Transverse colon (tissue), 4 donors: ENCODE measurements at places on chromosomes 1 and 21.

DNA sequence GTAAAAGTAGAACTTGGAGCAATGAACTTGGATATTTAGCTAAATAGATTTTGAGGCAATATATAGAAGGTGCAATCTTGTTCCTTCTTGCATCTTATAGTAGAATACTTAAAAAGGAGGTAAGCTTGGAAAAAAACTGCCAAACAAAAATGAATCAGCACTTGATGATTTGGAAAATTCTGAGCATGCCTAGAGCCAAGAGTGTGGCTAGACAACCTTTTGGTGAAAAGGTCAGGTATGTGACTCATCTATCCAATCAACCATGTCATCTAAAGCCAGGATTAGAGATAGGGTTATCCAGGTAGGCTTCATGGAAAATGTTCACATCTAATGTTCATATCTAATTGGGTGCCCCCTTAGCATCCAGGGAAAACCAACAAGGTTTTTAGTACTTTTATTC, 515.0 kb downstream of the COL11A1 start:
- DNase-seq, result no peak

DNA sequence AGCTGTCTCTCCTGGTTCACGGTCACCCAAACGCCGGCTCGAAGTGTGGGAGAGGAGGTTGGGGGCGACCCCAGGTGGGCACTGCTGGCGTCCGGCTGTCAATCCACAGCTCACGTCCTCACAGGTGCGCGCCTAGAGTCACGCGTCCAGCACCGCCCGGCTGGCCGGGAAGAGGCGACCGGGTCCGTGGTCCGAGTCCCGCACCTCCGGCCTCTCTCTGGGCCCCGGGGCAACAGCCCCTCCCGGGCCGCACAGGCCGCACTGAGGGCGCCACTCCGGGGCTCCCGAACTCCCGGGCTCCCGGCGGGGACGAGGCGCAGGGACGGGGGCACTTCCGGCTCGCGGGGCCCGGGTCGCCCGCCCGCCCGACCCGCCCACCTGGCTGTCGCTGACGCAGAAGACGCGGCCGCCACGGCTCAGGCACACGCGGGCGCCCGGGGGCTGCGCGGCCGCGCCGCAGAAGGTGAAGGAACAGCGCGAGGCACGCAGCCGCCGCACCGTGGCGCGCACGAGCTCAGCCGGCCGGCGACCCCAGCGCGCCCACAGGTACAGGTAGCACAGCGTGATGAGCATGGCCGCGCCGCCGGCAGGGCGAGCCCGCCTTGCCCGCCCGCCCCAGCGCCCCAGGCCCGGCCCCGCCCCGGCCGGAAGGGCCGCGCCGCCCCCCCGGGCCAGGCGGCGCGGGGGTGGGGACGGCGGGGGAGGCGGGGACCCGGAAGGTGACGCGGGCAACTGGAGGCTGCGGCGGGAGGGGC, at the start of gene HLCS:
Gene HLCS, minus strand, starts transcription at position 604 of the 755 bp plus-strand sequence. Its CDS starts 31 bp downstream, at position 573.
- DNase-seq, result peak; percentile 85

DNA sequence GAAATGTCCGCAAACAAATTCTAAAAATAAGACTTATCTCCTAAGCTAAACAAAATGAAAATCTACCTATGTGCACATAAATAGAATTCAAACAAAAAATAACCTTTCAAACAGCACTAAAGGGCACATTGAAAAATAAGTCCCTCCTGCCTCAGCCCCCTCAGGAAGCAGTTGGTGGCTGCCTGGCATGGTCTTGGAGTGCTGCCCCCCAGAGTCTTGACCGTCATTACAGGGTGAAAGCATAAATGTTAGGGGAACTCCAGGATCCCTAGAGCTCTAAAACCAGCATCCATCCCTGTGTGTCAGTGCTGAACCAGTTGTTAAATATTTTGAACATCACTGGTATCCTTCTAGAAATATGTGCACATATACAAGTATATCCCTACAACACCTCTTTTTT, 6.5 kb upstream of the NPL start:
- no peak for DNase-seq

DNA sequence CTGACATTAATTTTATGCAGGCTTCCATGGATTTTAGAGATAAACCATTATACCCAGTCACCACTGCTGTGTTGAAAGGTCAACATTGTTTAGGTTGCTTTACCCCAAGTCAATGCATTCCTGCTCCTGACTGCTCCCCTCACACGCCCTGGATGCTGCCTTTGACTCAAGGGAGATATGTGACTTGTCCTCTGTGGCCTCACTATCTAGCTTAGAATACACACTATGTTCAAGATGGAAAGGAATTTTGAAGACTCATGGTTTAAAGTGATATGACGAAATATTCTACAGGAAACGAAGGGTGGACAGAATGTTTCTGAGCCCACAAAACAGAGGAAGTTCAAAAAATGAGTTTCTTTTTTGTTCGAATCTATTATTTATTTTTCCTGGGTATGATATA, 170.4 kb upstream of the NR5A2 start:
- DNase-seq, result no peak

DNA sequence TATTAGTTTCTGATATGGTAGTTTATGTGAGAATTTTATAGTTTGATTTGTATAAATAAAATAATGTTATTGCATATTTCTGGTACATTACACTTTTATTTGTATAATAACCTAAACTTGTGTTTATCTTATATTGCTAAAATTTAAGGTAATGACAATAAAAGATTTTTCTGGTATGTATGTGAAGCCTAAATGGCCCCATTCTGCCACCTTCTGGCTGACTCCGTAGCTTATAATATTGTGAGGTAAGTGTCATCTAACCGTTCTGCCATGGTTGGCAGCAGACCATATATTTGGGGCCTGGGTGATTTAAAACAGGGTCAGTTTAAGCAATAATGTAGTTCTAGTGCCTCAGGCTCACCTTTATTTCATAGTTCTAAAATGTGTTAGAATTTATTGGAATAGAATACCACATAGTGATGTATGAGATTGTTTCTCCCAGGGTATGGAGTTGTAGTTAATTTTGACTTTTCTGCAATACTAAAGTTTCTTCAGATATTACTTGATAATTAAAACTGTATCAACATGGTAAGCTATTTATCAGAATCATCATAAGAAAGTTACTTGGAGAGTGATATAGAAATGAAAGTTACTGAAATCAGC, 21.2 kb upstream of the PRKACB start:
- DNase-seq, result peak; percentile 60

- no peak for DNase-seq
These were observed 189.9 kb downstream of the FOXD2 start for GRCh38 chr1:47627471-47628370.

DNA sequence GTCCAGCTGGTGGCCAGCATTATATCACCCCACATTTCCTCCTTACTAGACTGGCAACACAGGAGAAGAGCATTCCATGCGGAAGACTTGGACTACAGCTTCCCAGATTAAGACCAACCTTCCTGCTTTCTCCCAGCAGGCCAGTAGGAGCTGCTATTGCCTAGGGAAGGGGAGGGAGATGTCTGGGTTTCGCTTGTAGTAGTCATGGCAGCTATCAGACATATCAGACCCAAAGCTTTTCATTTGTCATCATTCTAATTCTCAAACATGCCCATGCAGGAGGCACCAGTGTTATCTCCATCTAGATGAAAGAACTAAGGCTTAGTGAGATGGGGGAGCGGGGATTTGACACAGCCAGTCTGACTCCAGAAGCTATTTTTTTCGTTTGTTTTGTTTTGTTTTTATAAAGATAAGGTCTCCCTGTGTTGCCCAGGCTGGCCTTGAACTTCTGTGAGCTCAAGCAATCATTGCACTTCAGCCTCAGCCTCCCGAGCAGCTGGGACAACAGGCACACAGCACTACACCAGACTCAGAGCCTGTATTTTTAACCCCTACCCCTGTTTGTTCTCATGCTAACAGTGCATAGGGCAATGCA, 4.5 kb downstream of the PLA2G2A start:
- DNase-seq, result peak; percentile 61

DNA sequence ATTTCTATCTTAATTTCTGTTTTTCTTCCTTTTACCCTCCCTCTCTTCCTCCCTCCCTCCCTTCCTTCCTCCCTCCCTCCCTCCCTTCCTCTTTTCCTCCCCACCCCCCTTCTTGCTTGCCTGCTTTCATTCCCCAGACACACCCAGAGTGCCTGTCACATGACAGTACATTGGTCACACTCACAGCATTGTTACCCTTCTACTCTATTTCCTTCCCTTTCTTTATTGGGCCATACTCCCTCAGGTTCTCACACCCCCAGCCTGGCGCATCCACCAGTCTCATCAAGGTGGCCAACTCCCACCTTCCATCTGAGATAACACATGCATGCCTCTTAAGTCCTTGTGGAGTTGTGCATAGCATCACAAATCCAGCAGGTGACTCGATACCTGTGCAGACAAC, 10.9 kb downstream of the TMPRSS3 start:
- peak; percentile 70 for DNase-seq

DNA sequence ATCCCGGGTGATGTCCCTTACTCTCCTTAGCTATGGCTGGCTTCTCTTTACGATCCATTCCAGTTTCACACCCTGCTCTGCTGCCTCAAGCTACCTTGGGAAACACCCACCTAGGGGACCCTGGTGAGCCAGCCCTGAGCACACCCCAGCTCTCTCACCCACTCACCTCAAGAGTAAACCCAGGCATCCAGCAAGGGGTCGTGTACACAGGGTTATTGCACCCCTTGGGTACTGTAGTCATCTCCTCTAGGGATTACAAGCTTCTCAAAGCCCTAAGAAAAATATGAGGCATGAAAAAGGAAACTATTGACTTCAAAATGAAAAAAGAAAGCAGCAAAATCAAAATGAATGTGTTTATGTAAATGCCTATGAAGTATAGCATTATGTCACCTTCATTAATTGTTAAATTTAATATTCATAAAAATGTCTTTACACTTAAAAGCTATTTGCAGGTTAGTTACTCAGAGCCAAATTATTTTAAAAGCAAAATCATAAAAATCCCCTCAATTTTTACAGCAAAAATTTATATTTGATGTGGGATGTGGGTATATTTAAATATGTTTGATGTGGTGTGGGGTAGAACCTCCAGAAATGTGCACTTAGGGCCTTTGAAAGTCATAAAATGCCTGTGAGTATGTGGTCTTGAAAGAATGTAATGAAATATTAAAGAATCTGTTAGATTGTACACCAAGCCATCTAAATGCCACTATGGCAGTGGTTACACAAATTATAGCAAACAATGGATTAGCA, 190.3 kb downstream of the C1orf94 start:
- DNase-seq, result no peak

GRCh38 chr1:8752921-8753713, 64.3 kb downstream of the RERE start:
- DNase-seq, result no peak

DNA sequence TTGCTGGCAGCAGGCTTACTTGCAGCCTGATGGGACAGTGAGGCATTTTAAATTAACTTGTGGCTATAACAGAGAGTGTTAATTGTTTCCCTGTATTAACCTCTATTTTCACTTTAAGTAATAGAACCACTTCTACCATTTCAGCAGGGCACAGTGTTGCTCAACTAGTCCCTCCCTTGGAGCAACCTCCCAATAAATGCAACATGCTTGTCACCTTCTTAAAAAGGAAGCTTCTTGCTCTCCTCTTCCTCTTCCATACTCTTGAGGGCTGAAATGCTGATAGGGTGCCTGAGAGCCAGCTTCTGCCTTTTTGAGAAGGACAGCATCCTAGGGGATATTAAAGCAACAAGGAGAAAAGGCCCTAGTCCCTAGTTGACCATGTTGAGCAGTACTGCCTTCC, 52.1 kb downstream of the C4BPA start:
- no peak for DNase-seq

DNA sequence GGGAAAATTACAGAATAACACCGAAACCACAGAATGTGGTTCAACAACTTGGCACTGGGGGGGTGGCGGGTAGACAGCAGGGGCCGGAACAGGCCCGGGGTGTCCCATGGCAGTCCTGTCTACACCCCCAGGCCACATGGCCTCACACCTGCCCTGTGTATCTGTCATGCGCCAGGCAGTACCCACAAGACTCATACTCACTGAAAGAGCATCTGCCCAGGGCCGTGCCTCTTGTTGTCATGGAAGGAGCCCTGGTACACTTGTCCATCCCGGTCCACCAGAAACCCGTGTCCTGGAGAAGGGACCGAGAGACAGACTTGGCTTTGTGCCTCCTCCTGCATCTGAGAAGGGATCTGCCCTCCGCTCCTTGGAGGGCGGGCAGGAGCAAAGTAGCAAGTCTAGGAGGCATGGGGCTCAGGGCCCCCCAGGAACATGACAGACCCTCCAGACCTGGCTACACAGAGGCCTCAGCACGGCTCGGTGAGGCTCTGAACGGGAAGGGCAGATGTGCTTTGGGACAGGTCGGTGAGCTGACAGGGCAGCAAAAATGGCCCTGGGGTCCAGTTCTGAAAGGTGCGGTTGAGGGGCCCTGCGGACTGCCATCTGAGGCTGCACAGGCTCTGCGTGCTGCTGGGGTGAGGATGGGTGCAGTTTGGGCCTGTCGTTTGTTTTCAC, 5.6 kb downstream of the MORN1 start:
- peak; percentile 5 for DNase-seq

DNA sequence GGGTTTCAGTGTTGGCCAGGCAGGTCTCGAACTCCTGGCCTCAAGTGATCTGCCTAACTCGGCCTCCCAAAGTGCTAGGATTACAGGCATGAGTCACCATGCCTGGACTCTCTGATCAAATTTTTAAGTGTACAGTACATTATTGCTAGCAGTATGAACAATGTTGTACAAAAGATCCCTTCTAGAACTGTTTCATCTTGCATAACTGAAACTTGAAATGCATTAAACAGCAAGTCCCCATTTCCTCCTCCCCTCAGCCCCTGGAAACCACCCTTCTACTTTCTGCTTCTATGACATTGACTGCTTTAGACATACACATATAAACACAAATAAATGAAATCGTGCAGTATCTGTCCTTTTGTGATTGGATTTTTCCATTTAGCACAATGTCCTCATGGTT, 463.4 kb downstream of the PTPRC start:
- no peak for DNase-seq
